ENCODE measurements at places on chromosomes 11 and 22.

GRCh38 chr11:127003260-127003981 is 2.9 kb upstream of the KIRREL3 start:
- peak; percentile 19 for DNase-seq

DNA sequence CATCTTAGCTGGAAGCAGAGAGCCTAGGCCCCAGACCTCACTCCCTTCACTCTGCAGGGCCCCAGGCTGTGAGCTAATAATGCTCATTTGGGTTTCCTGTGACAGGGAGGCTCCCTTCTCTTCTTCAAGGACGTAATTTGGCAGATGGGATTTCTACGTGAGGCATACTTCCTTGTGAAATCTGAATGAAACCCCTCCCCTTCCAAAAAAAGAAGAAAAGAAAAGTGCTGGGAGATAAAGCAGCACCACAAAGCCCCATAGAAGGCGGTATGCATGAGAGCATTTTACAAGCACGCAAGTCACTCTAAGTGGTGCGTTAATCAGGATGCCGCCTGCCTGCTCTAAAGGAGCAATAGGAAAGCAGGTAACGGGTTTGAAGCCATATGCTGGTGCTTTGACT is 5.7 kb downstream of the P2RX3 start:
- no peak for DNase-seq

DNA sequence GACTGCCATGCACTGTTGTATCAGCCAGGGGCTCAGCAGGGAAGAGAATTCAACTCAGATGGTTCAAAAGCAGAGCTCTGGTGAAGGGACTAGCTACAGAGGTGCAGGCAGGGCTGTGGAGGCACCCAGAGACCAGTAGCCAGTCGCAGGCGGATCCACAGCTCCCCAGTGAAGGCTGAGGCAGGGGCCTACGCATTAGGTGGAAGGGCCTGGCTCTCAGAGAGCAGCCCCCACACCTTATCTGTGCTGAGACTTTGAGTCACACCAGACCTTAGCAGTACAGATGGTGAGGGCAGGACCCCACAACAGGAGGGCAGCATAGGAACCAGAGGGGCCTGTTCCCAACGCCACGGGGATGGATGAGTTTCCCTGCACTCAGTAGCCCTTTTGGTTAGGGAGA is 189.6 kb downstream of the DSCAML1 start:
- no peak for DNase-seq

DNA sequence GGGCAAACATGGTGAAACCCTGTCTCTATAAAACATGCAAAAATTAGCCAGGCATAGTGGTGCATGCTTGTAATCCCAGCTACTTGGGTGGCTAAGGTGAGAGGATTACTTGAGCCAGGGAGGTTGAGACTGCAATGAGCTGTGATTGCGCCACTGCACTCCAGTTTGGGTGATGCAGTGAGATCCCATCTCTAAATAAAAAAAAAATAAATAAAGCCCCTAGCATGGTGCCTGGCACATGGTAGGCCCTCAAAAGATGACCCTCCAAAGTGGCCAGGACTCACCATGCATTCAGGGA is 74.6 kb downstream of the PTPRJ start:
- no peak for DNase-seq

DNA sequence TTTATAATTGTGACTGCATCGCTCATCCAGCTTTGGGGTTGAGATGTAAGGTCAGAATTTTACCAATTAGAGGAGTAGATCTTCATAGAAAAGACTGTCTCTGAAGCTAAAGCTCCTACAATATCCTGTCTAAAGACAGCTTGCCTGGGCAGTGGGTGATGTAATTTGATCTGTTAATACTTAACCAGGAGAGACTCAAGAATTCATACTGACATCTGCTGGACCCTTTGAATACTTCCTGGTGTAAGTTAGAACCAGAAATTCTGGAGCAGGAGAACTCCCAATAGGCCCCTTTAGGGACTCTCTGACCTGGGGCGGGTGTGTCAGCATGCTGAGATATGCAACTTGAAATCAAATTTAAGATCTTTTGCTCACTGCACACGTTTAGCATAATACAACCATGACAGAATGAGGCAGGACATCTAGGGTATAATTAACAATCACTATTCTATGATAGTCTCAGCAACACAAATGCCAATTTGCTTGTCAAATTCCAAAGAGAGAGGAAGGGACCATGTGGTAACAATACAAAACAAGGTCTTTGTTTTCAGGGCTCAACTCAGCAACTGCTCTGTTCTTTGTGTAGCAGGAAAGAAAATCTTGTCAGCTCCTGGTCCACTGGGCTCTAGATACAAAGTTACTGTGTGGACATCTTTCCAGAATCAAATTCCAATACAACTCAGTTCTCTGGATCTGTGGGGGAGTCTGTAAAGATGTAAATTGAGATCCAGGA is 143.9 kb downstream of the INSC start:
- DNase-seq: peak; percentile 42

DNA sequence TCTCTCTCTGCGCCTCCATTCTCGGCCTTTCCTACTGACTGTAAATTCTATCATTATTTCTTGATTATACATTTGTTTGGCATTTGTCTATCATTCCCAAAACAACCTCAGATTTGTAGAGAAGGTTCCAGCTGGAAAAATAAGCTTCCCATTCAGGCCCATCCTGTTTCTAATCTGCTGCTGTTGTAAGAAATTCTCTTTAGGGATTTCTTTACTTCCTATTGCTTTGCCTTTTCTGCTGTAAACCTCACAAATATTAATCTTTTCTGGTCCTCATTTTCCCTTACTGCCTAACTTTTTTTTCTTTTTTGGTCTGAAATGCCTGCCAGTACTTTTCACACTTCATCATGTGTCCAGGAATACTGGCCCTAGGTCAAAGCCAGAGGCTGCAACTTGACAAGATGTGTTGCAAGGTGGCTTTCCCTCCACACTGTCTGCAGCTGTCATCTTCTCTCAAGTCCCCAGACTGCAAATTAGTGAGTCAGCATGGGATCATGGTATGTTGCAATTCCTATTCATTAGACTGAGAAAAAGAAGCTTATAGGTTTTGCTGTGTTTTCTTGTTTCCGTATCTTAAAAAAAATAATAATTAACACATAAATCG is 858.7 kb upstream of the CHORDC1 start:
- no peak for DNase-seq

GRCh38 chr11:85483861-85484260 is 143.3 kb downstream of the DLG2 start:
- no peak for DNase-seq

- no peak for DNase-seq
These were observed 53.6 kb downstream of the PITPNB start for GRCh38 chr22:27865496-27865895.

- DNase-seq: no peak
These were observed 65.2 kb upstream of the CRYBB3 start for GRCh38 chr22:25134451-25134850.

DNA sequence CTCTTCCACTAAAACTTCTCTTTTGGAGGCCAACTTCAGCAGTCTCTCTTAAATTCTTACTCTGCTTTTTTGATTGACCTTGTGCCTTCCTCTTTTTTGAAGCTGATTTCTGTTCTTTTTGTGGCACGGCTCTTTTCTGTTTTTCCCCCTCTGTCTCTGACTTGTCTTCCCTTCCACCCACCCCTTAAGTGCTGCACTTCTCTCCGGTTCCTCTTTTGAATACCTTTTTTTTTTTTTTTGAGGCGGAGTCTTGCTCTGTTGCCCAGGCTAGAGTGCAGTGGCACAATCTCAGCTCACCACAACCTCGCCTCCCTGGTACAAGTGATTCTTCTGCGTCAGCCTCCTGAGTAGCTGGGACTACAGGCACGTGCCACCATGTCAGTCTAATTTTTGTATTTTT is 211.9 kb downstream of the BLID start:
- DNase-seq: no peak

- DNase-seq: no peak
These were observed 6.1 kb downstream of the IFT27 start for GRCh38 chr22:36769541-36770512.

- no peak for DNase-seq
These were observed 82.4 kb upstream of the VPREB1 start for GRCh38 chr22:22161924-22162851.

GRCh38 chr11:105935791-105936190 is 86.2 kb downstream of the MSANTD4 start:
- DNase-seq: peak; percentile 55

Data from NCI-H2029 treated with DMSO at 0.1 percent for 48 hours (cell line).